ENCODE measurements at places on chromosomes 11 and 22. TPM values are rescaled to one million over a fixed set of nuclear protein-coding genes. Genes with fewer than 3 reads are reported as not detected.

Gene MISFA
- 4.6 TPM for total RNA-seq

Gene KRTAP5-10
- not detected for total RNA-seq

Gene FAM180B
- not detected for total RNA-seq

Gene DEPDC7
- 0.81 TPM for total RNA-seq

Gene CCDC157
- total RNA-seq = 2.7 TPM
